SIG-M5 (cell line): ENCODE measurements at places on chromosomes 16 and 17.

GRCh38 chr16:23318639-23319038 is 16.5 kb downstream of the SCNN1B start:
- DNase-seq, result no peak

DNA sequence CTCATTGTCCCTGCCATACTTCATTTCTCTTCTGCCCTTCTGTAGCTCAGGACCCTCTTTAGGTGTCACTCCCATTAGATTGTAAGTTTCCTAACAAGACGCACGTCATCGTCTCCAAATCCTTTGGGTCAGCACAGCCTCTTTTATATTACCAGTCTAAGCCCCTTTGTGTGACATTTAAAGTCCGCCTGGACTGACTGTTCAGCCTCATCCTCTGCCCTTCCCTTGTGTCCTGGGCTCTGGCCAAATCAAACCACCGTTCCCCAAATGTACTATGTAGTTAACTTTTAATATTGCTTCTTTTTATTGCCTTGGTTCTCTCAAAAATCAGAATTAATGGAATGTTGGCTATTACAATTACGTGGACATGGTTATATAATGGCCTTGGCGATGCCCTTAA is 38.2 kb downstream of the PITPNC1 start:
- no peak for DNase-seq

DNA sequence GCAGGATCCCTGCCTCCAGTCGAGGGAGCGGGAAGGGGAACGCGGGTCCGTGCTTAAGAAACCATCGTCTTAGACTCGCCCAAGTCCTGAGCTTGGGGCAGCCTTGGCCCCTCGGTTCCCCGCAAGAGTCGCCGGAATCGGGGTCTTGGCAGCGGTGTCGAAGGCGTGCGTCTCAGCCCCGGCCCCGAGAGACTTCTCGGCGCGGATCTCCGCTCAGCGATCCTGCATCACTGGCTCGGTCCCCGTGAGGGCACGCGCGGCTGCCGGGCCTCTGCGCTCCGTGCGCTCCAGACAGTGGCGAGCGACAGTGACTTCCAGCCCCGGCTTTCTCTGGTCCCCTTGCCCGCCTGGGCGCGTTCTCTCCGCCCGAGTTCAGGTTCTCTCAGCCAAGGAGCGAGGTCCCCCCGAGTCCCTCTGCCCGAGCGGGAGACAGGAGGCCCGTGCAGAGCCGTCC is 380 bp downstream of the HS3ST3A1 start:
- DNase-seq, result no peak

DNA sequence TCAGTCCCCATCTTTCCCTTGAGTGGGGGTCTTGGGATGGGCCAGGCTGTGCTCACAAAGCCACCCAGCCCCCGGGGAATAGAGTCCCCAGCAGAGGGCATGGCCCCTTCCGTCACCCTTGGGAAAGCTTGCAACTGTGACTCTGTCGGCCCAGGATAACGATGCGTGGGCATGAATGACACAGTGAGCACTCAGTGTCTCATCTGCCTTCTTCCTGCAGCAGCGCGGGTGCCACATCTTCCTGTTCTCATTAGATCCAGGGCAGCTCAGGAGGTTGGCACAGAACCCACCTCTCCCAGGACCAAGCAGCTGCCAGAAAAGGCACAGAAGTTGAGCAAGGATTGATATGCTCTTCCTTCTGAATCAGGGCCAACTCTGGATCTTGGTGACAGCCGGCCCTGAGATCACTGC is 84.7 kb downstream of the MRC2 start:
- DNase-seq, result no peak

GRCh38 chr16:59330019-59330670 is 596.0 kb upstream of the GOT2 start:
- no peak for DNase-seq

DNA sequence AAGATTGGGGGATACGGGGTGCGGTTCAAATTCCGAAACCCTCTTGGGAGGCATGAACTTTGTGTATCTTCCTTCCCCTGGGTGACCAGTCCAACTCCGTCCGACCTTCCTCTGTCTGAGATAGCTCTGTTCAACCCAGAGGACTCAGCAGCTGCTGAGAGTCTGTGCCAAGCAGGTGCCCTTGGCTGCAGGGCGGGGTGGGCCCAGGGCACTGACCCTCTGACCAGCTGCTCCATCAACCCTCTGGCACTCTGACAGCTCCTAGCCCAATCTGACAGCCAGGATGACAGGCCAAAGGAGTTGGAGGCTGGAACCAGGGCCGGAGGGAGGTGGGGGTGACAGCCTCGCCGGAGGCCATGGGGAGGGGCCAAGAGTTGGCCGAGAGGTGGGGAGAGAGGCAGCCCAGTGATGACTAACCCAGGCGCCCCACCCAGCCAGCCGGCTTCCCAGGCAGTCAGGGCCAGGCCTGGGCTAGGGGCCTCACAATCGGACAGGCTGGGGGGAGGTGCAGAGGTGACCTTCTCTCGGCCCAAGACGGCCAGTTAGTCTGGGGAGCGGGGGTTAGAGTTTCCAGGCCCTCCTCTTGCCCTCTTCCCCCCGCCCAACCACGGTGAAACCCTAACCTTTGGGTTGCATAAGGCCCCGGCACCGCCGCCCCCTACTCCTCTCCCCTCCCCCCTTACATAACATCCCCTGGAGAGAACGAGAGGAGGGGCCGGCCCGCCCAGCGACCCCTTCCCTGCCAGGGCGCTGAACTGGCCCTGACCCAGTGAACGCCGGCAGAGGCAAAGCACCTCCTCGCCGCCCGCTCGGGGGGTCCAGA is 5.0 kb upstream of the TLCD2 start:
- DNase-seq, result no peak

DNA sequence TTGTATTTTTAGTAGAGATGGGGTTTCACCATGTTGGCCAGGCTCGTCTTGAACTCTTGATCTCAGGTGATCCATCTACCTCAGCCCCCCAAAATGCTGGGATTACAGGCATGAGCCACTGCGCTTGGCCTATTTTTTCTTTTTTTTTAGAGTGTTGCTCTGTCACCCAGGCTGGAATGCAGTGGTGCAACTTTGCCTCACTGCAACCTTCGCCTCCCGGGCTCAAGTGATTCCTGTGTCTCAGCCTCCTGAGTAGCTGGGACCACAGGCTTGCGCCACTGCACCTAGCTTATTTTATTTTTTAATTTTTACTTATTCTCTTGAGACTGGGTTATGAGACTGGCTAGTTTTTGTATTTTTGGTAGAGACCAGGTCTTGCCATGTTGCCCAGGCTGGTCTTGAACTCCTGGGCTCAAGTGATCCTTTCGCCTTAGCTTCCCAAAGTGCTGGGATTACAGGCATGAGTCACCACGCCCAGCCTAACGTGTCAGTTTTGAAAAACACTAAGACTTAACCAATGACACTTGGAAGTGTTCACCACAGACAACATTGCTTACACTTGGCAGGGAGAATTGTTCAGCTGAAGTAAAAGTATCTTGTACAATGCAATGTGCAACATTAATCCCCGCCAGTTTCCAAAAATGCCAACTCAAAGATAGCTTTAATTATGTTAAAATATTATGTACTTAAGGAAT is 26.9 kb downstream of the ATAD5 start:
- DNase-seq, result no peak

GRCh38 chr17:72693956-72694355 is 398.5 kb downstream of the SLC39A11 start:
- DNase-seq, result no peak

GRCh38 chr16:56204816-56205215 is 13.5 kb downstream of the GNAO1 start:
- no peak for DNase-seq

DNA sequence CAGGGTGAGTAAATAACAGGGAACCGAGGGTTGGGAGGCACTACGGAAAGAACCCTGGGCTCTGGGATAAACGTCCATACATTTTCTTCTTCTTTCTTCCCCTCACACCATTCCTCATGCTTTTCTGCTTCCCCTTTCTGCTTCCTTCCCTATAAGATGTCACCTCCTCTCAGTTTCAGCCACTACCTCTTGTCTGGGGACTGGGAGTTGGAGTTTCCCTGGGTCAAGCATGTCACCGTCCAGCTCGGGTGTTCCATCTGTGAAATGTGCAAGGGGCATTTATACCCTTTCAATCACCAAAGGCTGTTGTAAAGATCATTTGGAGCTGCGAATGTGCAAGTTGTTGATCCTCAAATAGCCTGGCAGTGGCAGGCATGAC is 17.5 kb upstream of the CCL22 start:
- DNase-seq, result no peak

DNA sequence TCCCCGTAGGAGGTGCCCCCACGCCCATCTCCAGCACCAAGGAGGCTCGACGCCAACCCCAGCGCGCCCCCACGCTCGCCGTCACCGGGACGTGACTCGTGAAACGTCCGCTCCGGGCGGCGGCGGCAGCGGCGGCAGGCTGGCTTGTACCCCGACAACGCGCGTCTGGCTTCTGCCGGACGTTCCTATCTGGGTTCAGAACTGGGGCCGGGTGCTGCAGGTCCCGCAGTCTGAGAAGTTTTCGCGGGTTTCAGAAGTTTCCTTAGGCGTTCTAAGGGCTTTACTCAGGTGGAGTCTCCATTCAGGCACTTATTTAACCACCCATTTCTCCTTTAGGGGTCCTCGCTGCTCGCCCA is 672 bp upstream of the ALKBH5 start:
- no peak for DNase-seq

DNA sequence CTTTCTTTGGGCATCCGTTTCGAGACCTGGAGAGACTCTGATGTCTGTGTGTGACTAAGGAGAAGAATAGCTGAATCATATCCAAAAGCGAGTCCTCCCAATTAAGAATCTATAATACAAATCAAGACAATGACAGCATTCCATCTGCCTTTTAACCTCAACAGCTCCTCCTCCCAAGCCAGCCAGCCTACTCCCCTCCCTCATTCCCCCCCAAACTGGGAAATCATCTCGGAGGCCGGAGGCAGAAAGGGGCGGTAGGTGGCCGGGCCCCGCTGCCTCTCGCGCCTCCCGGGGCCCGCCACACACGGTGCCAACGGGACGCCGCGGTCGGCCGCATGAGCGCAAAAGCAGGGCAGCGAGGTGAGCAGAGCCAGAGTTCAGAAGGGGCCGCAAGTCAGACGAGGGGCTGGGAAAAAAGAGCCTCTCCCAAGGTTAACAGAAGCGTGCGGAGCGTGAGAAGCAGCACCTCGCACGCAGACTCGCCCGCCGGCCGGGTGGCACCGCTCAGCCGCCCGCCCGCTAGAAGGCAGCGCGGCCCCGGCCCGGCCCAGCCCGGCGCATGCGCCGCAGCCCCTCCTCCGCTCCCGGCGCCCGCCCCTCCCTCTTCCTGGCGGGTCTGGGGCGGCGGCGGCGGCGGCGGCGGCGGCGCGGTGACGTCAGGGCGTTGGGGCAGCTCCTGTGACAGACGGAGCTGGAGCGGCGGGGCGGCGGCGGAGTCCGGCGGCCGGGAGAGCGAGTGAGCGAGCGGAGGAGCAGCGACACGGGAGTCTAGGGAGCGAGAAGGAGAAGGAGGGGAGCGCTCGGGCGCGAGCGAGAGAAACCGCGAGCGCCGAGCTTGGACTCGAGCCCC is at the start of gene PAFAH1B1:
Gene PAFAH1B1 (plus strand): TSS at position 684 of the 850 bp plus-strand sequence. CDS start 44,635 bp downstream, outside the sequence.
- peak; percentile 3 for DNase-seq

DNA sequence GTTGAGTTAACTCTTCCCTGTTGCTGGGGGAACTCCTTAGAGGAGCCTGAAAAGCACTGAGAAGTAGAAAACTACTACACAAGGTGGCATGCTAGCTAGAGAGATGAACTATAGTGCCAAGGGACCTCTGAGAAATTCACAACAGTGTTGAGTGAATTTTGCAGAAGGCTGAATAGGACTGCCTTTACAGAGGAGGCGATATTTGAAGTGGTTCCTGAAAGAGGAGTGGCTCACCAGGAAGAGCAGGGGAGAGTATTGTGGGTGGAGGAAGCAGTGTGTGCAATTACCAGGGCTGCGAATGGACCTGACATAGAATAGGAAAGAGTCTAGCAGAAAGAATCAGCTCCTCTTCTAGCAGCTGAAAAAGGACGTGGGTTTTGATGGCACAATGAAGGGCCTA is 66.4 kb downstream of the CDK5R1 start:
- DNase-seq, result no peak

- DNase-seq, result no peak
These were observed 37.2 kb downstream of the KCNJ2 start for GRCh38 chr17:70206361-70207010.

GRCh38 chr17:79981090-79981489 is 54.6 kb downstream of the TBC1D16 start:
- DNase-seq, result no peak

DNA sequence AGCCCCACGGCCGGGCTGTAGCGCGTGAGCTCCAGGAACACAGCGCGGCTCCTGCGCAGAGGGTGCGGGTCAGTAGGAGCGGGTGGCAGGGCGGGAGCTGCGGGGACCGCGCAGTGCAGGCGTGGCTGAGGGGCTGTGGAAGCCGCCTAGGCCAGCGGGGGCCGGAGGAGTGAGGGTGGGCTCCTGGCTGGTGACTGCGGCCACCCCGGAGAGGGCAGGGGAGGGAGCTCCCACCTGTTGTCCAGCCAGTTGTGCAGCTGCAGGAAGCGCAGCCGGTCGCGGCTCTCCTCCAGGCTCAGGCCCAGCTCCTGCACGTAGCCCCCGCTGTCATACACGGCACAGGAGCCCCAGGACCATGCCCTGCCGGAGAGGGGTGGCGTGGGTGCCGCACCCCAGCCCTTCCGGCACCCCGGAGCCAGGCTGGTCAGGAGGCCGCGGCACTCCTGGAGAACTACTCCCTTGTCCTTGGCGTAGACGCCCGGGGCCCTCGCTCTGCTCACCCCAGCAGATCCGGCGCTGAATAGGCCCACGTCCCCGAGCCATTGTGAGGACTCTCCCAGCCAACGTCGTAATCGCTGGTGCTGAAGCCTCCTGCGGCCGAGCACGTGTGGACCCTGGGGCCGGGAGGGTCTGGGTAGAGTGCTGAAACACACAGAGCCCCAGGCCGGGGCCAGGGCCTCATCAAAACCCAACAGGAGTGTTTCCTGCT is 43.9 kb downstream of the TSC2 start:
- DNase-seq, result no peak

DNA sequence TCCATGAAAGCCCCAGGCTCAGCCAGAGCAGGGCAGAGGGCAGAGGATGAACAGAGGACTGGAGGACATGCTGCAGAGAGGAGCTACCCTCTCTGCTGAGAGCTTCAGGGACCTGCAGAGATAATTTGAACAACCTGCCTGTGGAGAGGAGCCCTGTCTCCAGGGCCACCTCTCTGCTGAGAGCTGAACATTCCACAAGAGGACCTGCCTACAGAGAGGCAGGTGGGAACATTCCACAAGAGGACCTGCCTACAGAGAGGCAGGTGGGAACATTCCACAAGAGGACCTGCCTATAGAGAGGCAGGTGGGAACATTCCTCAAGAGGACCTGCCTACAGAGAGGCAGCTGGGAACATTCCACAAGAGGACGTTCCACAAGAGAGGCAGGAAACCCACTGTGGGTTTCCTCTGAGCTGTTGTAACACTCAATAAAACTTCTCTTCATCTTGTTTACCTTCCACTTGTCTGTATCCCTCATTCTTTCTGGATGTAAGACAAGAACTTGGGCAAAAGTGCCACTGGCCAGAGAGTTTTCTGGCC is 551.9 kb upstream of the CA10 start:
- DNase-seq, result no peak

DNA sequence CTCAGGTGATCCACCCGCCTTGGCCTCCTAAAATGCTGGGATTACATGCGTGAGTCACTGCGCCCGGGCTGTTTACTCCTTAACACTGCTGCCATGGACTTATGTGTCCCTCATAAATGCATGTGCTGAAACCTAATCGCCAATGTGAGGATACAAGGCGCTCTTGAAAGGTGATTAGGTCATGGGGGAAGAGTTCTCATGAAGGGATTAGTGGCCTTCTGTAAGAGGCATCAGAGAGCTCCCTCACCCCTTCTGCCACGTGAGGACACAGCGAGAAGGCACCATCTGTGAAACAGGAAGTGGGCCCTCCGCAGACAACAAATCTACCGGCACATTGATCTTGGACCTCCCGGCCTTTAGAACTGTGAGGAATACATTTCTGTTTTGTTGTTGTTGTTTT is 19.1 kb downstream of the ITPRIPL2 start:
- no peak for DNase-seq
